ENCODE measurements at places on chromosomes 7 and 10.
A peak's percentile ranks its signal among the peaks of the same experiment; 100 is the strongest.

DNA sequence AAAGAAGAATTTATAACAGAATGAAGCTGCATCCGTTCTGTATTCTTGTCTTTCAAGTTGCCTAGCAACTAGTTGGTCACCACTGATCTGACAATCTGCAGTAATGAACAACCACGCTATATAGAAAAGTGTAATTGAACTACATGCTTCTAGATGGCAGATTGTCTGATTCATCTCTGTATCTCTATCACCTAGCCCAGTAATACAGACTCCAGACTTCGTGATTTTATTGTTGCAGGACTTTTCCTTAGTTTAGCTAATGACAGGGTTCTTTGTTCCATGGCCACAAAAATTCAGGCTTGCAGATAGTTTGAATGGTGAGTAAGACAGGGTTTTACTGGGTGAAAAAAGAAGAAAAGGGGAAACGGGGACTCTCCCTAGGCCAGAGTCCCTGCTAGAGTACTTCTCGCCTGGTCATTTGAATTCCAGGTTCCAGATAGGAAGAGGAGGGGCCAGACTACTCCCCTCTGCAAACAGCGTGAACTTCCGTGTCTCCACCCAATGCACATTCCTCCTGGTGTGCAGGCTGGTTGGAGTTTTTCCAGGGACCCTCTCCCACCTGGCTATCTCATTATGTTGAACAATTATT lies 45.9 kb downstream of the COL1A2 start:
- DNase-seq: no peak

DNA sequence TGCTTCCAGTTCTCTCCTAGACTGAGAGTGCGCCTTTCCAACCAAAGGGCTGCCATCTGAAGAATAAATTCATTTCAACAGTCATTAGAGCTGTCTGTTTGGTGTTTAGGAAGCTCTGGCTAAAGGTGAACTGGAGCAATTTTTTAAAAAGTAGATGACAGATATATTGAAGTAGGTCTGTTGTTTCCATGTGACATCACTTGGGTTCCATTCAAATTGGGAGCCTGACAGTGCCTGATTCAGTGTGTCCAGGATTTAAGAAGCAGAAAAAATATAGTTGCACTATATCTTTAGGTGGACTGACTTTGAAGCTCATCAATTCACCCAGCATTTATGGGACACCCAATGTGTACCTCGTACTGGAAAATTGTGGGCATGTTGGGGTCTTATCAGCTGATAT lies 367.7 kb downstream of the BBS9 start:
- no peak for DNase-seq

- no peak for DNase-seq
These were observed 24.6 kb upstream of the RHBDD2 start for GRCh38 chr7:75854233-75854632.

- no peak for DNase-seq
These were observed 66.2 kb upstream of the PCBD1 start for GRCh38 chr10:70954381-70955176.

DNA sequence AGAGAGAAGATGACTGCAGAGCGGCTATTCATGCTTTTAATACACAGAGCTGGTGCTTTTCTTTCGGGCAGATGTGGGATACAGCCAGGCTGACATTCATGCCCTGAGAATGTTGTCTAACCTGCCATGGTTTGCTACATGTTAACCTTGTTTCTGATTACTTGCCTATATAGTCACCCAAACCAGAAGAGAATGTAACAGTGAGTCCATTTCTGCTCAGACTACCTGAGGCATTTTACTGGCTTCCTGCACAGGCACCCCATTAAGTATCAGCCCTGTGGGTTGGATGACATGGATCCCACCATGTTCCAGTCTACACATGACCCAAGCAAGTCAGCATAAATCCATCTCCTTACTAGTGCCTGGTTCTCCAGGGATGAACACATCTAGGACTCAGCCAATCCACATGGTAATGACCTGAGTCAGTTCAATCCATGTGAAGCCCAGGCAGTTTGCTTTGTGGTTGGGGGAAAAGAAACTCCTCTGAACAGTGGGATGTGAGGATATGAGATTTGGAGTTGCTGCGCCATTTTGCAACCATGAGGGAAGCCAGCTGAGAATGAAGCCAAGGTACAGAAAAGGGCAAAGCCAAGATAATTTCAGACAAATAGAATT lies 55.7 kb upstream of the MKX start:
- DNase-seq: no peak

GRCh38 chr7:158329686-158330085 lies 257.9 kb downstream of the PTPRN2 start:
- no peak for DNase-seq

- peak; percentile 34 for DNase-seq
These were observed 675 bp upstream of the SCD start for GRCh38 chr10:100346351-100346764.

DNA sequence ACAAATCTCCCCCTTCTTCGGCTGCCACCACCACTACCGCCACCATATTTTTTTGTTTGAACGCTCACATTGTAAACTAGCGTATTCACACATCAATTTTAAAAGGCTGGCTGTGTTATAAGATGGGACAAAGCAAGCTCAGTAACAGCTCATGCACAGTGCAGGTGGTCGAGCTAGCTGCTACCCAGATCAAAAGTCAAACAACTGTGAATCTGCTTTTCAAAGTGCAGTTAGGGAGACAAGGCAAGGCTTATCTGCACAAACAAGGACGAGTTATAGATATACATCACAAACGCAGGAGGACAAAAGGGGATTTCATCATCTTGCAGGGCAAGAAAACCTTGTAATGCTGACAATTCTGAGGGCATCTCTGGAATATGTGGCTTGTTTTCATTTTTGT lies 231.6 kb downstream of the VTI1A start:
- DNase-seq: no peak

DNA sequence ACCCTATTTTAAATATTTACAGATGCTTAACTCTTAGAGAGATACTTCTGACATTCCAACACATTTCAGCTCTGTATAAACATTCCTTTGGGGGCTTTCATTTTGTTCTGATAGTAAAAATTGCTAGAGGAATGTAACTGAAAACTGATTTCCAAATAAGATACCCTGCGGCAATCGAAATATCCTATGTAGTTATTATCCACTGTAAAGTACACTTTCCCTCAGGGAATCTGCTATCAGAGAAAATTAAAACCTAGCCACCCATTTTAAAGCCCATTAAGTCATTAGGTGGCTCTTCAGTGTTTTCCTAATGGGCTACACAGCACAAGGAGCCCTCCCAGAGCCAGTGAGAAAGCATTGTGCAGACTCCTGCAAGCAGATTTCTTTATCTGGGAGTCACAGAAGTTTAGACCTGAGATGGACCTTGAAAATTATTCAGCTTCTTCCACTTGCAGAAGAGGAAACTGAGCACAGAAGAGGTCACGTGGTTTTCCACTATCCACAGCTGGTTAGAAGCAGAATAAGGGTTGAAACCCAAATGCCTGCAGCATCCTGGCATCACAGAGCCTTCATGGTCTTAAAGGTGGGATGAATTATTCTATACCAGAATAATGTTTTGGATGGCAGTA lies 12.6 kb upstream of the CPVL start:
- no peak for DNase-seq

DNA sequence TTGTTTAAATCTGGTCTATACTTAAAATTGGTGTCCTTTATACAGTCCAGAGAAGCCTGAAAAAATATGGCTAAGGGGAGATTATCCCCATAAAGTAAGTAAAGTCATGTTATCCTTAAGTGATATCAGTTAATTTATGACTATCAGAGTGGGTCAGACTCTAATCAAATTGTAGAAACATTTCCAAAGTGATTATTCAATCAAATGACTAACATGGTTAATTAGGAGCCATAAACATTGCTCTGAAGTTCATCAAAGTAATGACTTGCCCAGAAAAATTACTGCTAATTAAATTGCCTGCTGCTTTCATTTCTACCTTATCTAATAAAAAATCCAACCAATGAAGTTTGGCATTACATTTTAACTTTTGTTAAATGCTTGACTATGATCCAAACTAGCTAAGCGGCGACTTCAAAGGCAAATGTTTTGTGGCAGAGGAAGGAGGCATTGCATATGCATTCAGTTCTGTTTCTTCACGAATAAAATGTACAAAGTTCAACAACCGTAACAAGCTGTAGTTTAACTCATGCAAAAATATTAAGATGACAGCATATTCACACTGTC lies 76.7 kb downstream of the ETV1 start:
- no peak for DNase-seq

- no peak for DNase-seq
These were observed 315.1 kb downstream of the BBS9 start for GRCh38 chr7:33444511-33444910.

GRCh38 chr7:111951052-111951451 lies 255.1 kb downstream of the DOCK4 start:
- DNase-seq: no peak

DNA sequence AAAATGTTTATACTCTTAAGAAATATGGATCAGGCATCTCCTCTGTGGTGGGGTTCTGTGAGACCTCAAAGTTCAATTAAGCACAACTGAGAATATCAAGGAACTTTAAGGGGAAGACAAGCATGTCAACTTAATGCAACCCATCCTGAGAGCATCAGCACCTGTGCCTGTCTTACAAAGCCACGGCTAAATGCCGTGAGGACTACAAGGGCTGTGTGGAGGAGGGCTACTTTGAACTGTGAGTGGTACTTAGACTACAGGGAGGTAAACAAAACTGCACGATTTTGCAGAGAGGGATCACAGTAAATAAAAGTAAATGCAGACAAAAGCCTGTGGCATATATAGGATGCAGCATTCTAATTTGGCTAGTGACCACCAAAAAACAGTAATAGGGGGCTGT lies 139.1 kb downstream of the ATE1 start:
- no peak for DNase-seq

GRCh38 chr7:30068117-30068516 lies 39.9 kb downstream of the PLEKHA8 start:
- peak; percentile 3 for DNase-seq

GRCh38 chr7:99731638-99732374 lies 3.2 kb downstream of the CYP3A7 start:
- DNase-seq: no peak

Data from SW 1271 (cell line).